ENCODE measurements at places on chromosomes 3 and 15.

GRCh38 chr15:27196691-27197090 is 225.7 kb downstream of the GABRG3 start:
- no peak for DNase-seq

DNA sequence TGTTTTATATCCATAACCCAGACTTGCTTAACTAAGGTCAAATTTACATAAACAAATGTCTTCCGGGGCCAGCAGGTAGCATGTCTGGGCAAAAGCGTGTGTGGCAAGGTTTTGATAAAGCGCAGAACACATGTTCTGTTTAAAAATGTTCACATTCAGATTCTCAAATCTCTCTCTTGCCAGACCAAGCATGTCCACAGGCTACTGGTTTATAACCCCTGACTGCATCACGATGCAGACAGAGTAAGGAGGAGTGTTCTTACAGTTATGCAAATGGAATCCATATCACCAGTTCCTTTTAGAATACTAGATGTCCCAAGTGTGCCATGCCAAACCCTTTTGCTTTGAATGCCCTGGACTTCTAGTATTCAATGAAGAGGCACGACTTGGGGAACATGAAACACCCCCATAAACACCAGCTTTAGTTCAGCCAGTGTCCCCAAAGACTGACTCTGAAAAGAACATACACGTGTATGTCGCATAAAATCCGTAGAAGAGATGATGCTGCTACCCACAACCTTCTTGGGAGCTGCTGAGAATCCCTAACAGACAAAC is 412.0 kb downstream of the CNTN4 start:
- DNase-seq = no peak

DNA sequence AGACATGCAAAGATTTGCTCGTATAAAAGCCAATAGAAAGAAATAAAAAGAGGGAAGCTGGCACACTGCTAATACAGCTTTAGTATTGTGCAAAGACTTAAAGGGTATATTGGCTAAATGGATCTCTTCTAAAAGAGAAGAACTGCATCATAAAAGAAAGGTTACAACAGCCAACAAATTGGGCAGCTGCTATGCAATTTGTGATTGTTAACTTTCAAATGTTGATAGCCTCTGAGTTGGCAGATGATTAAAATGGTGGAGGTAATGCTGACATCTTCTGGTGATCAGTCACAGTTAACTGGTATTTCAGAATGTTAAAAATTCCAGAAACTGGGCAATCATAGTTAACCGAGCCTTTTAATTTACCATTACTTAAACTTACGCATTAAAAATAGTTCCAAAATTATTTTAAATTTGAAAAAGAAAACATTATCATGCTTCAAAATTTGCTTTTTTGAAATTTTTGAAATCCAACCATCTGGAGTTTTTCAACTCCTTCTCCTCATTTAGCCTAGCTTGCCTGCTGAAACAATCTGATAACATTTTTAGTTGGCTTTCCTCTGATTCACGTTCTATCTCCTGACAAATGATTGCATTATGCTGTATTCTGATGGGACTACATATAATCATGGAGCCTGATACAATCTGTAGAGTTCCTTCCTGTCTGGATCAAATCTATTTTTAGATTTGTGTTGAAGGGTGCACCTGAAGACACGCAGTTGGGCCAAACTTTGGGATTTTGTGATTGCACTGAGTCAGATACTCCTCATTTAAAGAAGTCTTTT is 144.0 kb upstream of the PDZRN3 start:
- no peak for DNase-seq

DNA sequence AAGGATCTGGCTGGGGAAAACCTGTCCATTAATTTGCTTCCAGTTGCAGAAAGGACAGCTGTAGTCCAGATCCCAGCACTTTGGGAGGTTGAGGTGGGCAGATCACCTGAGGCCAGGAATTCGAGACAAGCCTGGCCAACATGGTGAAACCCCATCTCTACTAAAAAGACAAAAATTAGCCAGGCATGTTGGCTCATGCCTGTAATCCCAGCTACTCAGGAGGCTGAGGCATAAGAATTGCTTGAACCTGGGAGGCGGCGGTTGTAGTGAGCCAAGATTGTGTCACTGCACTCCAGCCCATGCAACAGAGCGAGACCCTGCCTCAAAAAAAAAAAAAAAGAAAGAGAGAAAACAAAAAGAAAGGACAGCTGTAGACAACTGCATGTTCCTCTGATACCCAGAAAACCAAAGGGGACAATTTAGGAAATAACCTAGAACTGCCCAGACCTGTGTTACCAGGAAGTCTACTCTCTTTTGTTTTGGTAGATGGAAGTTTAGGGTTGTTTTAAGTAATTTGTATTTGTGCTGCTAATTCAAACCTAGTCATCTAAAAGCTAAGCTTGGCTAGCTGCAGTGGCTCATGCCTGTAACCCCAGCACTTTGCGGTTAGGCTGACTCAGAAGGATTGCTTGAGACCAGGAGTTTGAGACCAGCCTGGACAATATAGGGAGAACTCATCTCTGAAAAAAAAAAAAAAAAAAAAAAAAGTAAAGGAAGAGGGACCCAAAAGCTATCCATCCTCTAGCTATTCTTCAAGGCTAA is 22.7 kb downstream of the EXD1 start:
- no peak for DNase-seq

DNA sequence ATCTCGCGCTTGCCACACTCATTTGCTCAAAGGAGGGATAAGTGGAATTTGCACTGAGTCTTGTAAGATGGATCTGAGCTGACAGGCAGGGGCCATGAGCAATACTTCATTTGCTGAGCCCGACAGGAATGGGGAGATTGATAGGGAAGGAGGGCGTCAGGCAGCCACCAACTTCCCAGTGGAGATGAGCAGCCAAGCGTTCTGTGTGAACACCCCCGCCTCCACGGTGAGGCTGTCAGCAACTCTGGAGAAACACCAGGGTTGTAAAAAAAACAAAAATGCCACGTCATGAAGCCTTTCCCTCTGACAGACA is 36.8 kb downstream of the TLE3 start:
- no peak for DNase-seq

GRCh38 chr15:31407851-31408250 is 81.2 kb downstream of the KLF13 start:
- DNase-seq = no peak

DNA sequence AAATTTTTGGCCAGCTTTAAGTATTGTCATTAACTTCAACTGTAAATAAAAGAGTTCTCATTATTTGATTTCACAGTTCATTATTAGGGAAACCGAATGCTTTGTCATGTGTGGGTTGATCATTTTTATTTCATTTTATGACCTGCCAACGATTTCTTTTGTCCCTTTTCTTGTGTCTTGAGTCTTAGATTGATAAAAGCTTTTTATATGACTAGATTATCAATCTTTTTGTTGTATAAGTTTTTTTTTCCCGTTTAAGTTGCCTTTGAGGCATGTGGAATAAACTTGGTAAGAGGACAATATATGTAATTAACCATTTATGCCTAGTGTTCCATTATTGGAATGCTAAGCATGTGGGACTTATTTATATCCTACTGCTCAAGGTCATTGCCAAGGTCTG is 62.8 kb downstream of the ATP2C1 start:
- no peak for DNase-seq

GRCh38 chr3:186176373-186176990 is 67.6 kb upstream of the ETV5 start:
- no peak for DNase-seq

DNA sequence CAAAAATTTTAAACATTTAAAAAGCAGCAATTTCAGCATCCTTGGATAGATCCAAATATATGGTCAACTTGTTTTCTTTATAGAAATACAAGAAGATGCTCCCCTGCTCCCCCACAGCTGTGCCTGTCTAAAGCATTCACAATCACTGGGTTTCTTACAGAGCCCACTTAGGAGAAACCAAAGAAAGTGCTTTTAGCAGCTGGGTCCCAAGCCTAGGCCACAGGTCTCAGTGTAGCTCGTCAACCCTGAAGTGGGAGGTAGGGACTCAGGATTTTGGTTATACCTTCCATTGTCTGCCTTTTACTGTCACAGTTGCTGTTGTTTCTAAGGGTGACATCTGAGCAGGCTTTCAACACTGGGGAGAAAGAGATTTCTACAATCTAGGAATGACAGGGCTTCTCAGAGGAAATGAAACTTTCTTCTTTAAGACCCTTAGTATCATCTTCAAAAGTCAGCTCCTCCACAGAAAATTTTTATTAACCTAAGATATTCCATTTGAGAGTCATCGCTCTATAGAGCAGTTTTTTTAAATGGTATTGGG is 199.3 kb upstream of the CMC1 start:
- no peak for DNase-seq

- DNase-seq = no peak
These were observed 8.5 kb upstream of the FANCD2 start for GRCh38 chr3:10017636-10018292.

GRCh38 chr3:46921041-46921440 is 43.5 kb downstream of the PTH1R start:
- no peak for DNase-seq

- DNase-seq = no peak
These were observed 53.9 kb downstream of the RAP2B start for GRCh38 chr3:153215966-153216365.

- DNase-seq = no peak
These were observed 13.6 kb downstream of the WNT7A start for GRCh38 chr3:13866041-13866965.

DNA sequence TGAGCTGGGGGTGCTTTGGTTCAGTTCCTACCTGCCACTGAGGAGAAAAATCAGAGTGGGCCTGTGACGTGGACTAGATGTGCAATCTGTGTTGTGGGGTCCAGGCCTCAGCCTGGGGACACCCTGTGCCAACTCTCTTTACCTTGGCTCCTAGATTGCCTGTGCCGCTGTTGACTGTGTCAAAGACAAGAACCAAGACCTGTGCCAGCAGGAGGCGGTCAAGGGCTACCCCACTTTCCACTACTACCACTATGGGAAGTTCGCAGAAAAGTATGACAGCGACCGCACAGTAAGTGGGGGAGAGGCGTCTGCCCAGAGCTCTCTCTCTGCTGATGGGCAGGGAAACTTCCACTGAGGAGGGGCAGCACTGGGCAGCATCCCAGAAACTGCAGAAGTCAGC is 40.6 kb upstream of the SEC22A start:
- DNase-seq = no peak

DNA sequence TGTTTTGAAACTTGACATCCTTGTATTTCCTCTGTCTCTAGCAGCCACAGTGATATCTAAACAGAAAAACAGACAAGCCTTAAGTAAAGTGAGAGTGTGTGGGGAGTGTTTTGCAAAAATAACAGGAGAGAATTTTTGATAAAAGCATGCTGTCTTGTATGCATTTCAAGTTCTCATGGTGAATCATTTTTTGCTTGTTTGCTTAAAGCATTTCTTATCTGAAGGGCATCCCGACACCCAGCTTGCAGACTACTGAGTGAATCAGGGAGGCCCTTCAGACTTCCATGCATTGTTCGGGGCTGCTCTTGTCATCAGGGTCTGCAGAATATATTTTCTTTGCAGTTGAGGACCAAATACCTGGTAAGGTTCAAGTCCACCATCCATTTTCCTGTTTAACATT is 8.5 kb downstream of the CGNL1 start:
- no peak for DNase-seq

DNA sequence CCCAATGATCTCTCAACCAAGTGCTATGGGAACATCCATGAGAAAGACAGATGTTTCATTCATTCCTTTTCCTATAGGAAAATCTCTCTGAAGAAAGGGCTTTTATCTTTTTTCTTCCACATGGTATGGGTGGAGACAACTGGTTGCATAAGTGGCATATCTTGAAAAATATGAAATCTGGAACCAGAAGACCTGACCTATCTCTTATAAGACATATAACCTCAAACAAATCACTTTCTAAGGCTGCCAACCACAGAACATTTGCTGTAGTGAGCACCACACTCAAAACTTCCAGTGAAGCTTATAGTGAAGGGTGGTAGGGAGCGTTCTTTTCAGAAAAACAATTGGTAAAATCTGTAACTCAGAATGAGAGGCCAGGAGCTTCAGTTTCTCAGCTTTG is 58.5 kb downstream of the SHQ1 start:
- DNase-seq = no peak

GRCh38 chr3:12810961-12811360 is 14.5 kb downstream of the CAND2 start:
- DNase-seq = no peak

- peak; percentile 21 for DNase-seq
These were observed 23.1 kb upstream of the FRMD4B start for GRCh38 chr3:69409011-69409410.

DNA sequence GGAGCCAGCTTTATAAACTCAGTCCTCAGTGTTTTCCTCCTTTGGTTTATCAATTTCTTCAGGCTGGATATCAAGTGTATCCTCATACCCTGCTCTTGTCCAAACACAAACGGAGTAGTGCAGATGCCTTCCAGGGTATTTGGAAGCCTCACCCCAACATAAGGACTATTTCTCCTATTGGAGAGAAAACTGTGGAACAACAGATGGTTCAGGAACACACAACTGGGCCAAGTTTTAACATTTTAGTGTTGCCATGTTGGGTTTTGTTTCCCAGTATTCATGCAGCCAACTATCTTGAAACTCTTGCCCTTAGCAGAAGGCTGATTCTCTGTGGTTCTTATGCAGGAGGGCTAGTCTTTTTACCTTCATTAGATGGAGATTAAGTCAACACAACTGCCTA is 398.1 kb downstream of the GABRB3 start:
- peak; percentile 21 for DNase-seq

DNA sequence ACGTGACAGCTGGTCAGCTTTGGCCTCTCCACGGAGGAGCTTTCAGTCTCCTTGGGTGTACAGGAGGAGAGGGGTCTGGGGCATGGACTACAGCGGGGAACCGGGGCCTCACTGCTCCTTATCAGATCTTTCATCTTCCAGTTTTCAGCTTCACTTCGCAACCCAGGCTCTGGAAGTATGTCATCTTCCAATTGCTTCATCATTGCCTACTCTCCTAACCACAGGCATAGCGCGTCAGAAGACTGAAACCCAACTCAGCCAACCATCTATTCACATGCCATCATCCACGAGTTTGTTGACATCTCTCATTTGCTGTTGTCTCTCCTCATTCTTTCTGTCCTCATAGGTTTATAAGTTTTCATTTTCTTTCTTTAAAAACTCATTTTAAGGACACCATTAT is 119.5 kb downstream of the MYLK start:
- DNase-seq = no peak

GRCh38 chr3:48478626-48479555 is 25.1 kb downstream of the SHISA5 start:
- no peak for DNase-seq

- DNase-seq = no peak
These were observed 31.6 kb downstream of the SLC22A14 start for GRCh38 chr3:38313695-38314094.

DNA sequence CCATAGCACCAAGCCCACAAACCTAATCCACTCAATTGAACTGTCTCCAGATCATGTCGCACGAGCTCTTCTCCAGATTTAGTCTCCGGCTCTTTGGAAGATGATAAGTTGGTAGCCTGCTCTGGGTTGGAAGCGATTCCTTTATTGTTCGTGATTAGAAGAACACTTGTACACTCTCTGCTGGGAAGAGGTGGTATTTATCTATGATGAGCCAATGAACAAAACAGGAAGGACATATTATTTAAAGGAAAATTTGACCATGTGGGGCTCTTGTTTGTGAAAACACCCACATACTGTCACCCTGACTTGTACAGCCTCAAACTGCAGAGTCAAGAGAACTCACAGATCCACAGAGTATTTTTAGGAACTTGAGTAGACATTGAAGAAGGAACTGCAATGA is 54.4 kb downstream of the MYZAP start:
- DNase-seq = no peak

GRCh38 chr3:188827576-188827975 is 344.2 kb upstream of the TPRG1 start:
- DNase-seq = no peak

- DNase-seq = no peak
These were observed 170.3 kb upstream of the SOX2 start for GRCh38 chr3:181541414-181541813.

- DNase-seq = no peak
These were observed 27.1 kb downstream of the KY start for GRCh38 chr3:134623615-134624245.

- no peak for DNase-seq
These were observed 47.9 kb upstream of the ITGA11 start for GRCh38 chr15:68479870-68480269.
